T-helper 22 cell (primary cell): ENCODE measurements at places on chromosomes 5 and 9.

DNA sequence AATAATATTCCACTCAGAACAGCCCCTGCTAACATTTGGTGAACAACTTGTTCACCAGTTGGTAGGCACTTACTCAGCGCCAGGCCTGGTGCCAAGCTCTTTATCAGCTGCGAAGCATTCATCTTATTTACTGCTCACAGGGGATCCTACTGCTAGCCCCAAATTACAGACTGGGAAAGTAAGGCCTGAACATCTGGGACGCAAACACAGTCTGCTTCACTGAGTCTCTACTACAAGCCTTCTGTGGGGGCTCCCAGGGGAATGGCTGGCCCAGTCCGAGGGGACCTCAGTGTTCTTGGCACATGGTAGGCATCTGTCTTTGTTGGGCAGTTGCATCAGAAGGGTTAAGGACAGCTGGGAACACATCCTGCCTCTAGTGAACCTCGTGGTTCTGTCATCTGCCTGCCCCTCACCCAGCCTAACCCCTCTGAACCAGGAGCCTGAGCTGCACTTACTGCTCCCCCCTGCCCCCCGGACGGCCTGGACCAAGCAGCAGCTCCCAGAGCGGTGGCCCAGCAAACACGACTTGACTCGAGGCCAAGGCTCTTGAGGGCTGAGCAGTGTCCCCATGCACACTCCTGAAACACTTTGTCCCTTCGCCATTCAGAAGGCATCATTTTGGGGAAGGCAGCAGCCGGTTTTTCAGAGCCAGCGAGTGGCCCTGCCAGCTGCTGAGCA lies at the start of gene PHYHD1:
TSS of gene PHYHD1 (plus strand) at position 602 of the 678 bp plus-strand sequence. CDS start 1,342 bp downstream, outside the sequence.
- DNase-seq: no peak

DNA sequence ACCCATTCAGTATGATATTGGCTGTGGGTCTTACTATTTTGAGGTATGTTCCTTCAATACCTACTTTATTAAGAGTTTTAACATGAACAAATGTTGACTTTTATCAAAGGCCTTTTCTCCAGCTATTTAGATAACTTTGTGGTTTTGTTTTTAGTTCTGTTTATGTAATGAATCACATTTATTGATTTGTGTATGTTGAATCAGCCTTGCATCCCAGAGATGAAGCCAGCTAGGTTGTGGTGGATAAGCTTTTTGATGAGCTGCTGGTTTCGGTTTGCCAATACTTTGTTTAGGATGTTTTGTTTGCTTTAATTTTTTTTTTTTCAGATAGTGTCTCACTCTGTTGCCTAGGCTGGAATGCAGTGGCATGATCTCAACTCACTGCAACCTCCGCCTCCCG lies 609.0 kb upstream of the COX7C start:
- no peak for DNase-seq

- DNase-seq: no peak
Measured at GRCh38 chr5:758698-759053, 25.9 kb downstream of the ZDHHC11B start.

DNA sequence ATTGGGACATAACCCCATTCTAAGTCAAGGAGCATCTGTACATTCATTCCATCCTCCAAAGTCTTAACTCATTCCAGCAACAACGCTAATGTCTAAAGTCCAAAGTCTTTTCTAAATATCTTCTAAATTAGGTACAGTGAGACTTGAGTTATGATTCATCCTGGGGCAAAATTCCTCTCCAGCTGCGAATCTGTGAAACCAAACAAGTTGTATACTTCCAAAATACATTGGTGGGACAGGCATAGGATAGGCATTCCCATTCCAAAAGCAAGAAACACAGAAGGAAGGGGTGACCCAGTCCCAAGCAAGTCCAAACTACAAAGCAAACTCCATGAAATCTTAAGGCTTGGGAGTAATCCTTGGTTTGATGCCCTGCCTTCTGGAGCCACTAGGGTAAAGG lies 97.6 kb upstream of the FANCC start:
- DNase-seq: no peak

DNA sequence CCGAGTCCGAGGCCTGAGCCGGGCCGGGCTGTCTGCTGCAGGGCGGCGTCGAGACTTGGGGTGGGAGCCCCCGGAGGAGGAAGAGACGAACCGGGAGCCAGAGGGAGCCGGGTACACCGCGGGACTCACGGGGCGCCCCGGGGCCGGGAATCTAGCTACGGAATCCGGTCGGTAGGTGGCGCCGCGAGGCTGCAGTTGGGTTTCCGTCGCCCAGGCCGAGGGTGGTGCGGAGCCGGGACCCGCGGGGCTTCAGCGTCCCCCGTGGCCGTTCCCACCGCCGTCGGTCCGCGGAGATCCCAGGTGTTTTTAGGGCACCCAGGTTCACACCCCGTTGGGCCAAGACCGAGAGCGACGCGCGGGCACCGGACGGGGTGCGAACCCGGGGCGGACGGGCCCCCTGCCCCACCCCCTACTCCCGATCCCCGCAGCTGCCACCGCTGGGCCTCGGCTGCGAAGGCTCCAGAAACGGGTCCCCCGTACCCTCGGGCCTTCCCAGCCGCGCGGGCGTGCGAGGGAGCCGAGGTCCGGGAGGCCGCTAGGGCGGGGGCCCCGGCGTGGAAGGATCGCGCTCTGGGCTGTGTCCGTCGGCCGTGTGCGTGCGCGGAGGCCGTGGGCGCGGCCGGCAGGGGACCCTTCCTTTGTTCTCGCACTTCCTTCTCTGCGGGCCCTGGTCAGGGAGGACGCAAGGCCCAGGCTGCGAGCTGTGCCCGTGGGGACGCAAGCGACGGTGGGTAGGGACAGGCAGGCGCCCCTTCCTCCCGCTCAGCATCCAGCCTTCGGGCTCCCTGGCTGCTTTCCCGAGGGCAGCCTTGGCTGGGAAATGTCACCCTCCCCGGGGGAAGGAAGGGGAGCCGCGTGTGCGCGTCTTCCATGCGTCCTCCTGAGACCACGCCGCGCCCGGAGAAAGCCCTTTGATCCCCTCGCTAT lies 146.6 kb downstream of the GAPVD1 start:
- DNase-seq: peak; percentile 18
